Activated T-helper 1 cell treated with anti-CD3 and anti-CD28 coated beads, Interleukin-12 subunit alpha, Interleukin-12 subunit beta, Interleukin-2, Interleukin-4 antibody, amounts not matched to agents 30 ng/mL and 10 ng/mL and 1 ng/mL, durations not matched to agents 14 hours and 24 hours and 36 hours (primary cell): ENCODE measurements at places on chromosomes 3 and 15. TPM values are rescaled to one million over a fixed set of nuclear protein-coding genes. Genes with fewer than 3 reads are reported as not detected.

DNA sequence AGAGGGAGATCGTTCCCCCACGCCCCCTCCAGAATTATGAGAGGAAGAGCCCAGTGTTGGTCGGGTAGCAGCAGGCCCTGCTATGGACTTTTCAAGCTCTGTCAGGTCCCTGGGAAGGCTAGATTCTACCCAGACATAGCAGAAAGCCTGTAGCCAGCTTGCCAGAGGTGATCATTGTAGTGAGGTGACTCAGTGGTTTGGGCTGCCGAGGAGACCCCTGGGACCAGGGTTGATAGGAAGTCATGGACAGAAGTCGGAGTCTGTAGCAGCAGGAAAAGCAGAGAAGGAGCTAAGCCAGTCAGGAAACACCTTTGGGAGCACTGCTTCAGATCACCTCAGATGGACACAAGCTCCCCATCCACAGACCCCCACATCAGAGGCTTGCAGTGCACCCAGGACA is 67.7 kb downstream of the CCNL1 start:
- DNase-seq = no peak

DNA sequence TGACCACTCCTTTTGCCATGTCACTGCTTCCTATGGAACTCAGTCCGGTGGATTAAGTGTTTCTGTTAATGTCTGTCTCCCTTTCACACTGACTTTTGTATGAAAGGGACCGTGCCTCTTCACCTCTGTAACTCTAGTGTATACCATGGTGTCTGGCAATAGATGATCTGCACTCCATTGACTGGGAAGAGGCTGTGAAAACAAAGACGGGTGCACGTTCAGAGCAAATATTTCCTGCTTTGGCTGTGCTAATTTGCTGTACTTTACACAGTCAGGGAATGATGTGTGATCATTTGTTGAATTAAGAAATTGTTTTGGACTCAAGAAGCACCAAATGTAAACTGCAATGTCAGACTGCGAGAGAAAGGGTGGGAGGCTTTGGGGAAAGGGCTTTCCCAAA is 315.2 kb downstream of the RORA start:
- no peak for DNase-seq

DNA sequence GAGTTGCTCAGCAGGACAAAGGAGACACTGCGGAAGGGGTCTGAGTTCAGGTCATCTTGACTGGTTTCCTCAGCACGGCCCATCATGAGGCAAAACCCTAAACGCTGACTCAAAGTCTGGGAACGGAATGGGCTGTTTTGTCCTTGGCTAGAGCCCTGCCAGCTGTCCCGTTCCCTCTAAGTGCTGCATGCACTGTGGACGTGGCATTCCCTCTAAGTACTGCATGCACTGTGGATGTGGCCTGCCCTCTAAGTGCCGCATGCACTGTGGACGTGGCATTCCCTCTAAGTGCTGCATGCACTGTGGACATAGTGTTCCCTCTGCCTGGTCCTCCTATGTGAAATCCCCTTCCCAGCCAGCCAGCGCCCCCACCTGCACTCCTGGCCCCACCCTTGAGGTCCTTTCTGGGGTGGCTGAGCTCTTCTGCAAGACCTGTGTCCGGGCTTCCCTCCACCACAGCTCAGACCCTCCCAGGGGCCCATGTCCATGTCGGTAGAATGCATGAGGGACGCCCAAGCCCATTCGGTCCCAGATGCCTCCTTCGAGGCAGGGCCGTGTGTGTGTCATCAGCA is 36.7 kb downstream of the TM2D3 start:
- no peak for DNase-seq

Gene BUB1B
- total RNA-seq = 71.0 and 76.1 TPM in 2 replicates

Gene LDHAL6B
- not detected in 2 replicates for total RNA-seq

Gene CHRM5
- total RNA-seq = not detected in 2 replicates

Gene ITGB5
- 2.2 and 3.1 TPM in 2 replicates for total RNA-seq
